ENCODE measurements at places on chromosomes 2 and 18.

GRCh38 chr2:153819501-153819900 is 52.2 kb upstream of the GALNT13 start:
- no peak for DNase-seq

DNA sequence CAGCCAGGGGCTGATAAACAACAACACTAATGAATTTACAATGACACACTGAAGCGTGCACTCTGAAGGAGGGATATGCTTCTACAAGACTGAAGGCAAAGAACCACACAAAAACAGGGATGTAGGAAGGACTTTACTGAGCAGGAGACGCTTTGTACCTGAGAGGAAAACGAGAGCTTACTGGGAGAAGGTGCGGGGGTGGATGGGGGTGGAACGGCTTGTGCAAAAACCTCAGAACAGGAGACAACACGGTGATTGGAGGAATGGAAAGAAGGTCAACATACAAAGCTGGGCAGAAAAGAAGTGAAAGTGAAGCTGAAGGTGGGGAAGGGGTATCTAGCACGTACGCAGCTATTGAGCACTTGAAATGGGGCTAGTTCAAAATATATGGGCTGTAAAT is 93.1 kb downstream of the SLC8A1 start:
- DNase-seq: no peak

GRCh38 chr2:16630463-16630862 is 35.2 kb downstream of the CYRIA start:
- DNase-seq: no peak

- no peak for DNase-seq
Observed at GRCh38 chr2:186695081-186695756, 1.4 kb downstream of the FAM171B start.

DNA sequence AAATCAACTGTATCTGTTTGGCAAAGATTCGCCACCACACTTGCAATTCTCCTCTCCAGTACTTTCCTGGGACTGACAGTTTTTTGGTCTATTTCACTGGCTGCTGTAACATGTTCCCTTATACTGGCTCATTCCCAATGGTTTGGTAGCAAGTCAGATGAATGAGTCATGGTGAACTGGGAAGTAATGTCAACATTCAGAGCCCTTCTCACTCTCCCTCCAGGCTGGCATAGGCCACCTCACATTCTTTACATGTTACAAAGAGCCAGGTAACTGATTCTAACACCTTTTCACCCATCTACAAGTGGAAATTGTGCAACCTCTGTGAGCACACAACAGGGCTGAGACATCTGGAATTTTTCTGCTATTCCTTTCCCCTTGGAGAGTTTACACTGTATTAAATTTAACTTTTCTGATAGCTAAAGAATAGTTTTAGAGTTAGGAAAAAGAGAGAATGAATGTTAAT is 111.3 kb upstream of the TLK1 start:
- DNase-seq: no peak
